ENCODE measurements at places on chromosomes 3 and 15. TPM values are rescaled to one million over a fixed set of nuclear protein-coding genes. Genes with fewer than 3 reads are reported as not detected.

The ULK4 gene
- total RNA-seq, result 8.7 TPM

The CYP1A1 gene
- 0.06 TPM for total RNA-seq

DNA sequence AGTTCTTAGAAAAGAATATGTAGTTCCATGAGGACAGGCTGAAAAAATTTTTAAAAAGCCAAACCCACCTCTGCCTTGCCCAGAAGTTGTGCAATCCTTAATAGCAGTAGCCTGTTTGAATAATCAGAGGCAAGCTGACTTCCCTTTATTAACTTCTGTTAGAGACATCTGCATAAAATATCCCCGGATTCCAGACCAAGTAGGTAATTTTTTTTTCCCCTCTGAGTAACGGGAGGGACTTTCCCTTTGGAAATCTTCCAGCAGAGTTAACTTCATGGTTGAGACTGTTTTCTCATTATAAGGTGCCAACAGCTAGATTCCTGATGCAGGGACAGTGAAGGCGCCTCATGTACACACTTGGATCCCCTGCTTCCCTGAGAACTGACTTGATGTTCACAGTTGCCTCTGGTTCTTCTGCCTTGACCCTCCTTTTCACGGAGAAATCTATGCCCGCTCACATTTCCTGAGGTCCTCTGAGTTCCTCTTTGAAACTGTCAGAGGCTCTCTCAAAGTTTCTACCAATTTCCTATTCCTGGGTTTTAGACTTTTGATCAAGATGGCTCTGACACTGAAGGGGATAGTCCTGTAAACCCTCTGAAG is 227.6 kb upstream of the BHLHE40 start:
- peak; percentile 9 for DNase-seq

DNA sequence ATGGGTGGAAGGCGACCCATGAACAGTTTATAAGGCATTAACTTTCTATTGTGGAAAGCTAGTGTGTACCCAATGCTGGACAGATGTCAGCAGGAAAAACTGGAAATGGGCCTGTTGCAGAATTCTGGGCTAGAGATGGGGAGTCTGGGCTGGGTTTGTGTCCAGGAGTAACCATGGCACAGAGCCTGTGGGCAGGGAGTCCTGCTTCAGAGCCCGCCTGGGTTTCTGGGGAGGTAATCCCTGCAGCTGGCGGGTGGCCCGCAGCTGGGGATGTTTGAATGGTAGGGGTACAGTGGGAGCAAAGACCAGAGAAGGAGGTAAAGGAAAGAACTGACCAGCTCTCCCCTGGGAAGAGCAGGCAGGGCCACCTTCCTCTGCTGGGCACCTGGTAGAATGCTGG is 25.7 kb downstream of the ACAA1 start:
- DNase-seq, result no peak

- DNase-seq, result peak; percentile 43
Measured at GRCh38 chr3:139534455-139534812, 5.1 kb downstream of the RBP1 start.

GRCh38 chr3:171953301-171954022 is 85.9 kb upstream of the FNDC3B start:
- DNase-seq, result no peak

DNA sequence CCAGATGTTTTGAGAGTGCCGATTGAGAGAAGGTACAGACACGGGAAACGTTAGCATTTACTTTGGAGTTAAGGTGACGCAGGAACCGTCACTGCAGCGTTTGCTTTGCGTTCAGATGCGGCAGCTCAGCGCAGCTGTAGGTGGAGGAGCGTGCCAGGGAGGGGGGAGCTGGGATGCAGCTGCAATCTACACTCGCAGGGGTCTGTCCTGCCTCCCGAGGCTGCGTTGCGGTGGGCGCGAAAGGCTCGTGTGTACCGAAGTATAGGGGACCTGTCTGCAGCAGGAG is 425 bp upstream of the FYTTD1 start:
- DNase-seq, result no peak

DNA sequence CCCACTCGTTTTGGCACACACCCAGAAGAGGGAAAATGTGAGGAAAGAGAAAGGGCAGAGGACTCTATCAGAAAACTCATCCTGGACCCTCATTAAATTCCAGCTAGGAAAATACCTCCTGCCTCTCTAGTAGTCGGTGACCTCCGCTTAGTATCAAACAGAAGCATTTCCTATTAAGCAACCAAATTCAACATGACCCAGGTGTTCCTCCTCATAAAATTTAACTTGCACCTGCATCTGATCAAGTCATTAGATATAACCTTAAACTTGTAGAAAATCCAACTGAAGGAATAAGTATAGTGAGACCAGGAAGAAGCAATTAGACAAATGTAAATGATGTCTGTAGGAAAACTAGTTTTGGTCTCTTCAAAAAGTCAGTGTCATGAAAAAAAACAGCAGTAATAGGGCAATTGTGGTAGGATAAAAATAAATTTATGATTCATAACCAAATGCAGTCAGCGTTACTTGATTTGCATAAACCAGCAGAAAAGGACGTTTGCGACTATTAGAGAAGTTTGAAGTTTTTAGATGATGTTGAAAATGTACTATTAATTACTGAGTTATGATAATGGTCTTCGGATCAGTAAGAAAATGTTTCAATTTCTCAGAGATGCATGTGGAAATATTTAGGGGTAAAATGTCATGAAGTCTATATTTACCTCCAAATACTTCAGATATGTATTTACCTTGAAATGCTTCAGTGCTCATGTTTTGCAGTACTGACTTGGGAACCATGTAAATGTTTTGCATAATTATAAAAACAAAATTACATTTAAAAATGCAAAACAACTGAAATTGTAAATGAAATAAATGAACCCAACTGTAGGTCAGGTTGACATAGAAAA is 44.6 kb downstream of the LDHAL6B start:
- no peak for DNase-seq

The GNAI2 gene
- total RNA-seq, result 297 TPM

DNA sequence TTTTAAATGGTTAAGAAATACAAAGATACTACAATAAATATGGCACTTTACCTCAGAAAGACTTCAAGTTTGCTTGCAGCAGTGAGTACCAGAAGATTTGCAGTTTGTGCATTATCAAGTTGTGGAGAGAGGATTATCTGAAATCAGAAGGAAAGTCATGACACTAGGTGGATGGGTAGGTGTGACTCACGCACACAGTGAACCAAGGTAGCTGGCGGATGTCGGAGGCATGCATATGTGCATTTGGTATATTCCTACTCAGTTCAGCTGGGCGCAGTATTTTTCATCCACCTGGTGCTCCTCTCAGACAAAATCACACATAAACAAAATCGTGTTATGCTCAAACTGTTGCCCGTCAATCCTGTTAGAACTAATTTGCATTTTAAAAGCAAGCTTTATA is 351.0 kb downstream of the IGSF11 start:
- DNase-seq, result no peak

DNA sequence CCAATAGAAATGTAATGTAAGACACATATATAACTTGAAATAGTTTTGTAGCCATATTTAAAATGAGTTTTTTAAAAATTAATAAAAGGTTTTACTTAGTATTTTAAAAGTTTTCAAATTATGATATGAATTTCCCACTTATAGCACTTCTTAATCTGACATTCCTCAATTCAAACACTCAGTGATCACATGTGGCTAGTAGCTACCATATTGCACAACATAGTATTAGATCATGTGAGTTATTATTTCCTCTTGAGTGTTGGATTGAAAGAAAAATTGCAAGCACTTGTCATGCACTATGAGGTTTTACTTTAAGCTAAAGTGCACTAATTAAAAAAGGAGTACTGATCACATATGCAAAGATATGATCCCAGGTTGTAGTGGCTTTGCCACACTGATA is 453.4 kb upstream of the ROBO2 start:
- no peak for DNase-seq

GRCh38 chr3:134614955-134615354 is 35.9 kb downstream of the KY start:
- DNase-seq, result no peak

GRCh38 chr3:157390713-157391515 is 45.7 kb upstream of the PTX3 start:
- no peak for DNase-seq

GRCh38 chr3:102132370-102132769 is 283.1 kb downstream of the NFKBIZ start:
- DNase-seq, result peak; percentile 61

The IL17RB gene
- not detected for total RNA-seq

GRCh38 chr15:84749111-84749991 is 959 bp downstream of the ZNF592 start:
- peak; percentile 41 for DNase-seq

The IL17RE gene
- 1.1 TPM for total RNA-seq

GRCh38 chr3:170697908-170698307 is 112.0 kb upstream of the SLC7A14 start:
- DNase-seq, result no peak

- DNase-seq, result peak; percentile 31
Measured at GRCh38 chr3:161221806-161222600, 892 bp downstream of the NMD3 start.

The OSBPL10 gene
- total RNA-seq, result 48.2 TPM

- DNase-seq, result no peak
Measured at GRCh38 chr3:43181202-43181821, 75.4 kb upstream of the POMGNT2 start.

Data from LHCN-M2 (cell line).